ENCODE measurements at places on chromosomes 2 and 18. TPM values are rescaled to one million over a fixed set of nuclear protein-coding genes. Genes with fewer than 3 reads are reported as not detected.

The PKDCC gene
- total RNA-seq = 21.8 TPM

The AQP12B gene
- total RNA-seq = not detected

The UGT1A3 gene
- 0.19 TPM for total RNA-seq

The ACVR1C gene
- 0.08 TPM for total RNA-seq

The SPIRE1 gene
- 13.0 TPM for total RNA-seq

The TAF1B gene
- total RNA-seq = 48.9 TPM

The PFN4 gene
- 1.0 TPM for total RNA-seq

The DNAH6 gene
- 0.44 TPM for total RNA-seq

The CBLN2 gene
- total RNA-seq = not detected

The SLC19A3 gene
- 2.9 TPM for total RNA-seq

The KLHL14 gene
- not detected for total RNA-seq

The SOS1 gene
- 12.8 TPM for total RNA-seq

The CAVIN2 gene
- 38.8 TPM for total RNA-seq

The SIX3 gene
- 1.6 TPM for total RNA-seq

The LRRFIP1 gene
- total RNA-seq = 83.0 TPM

The SLC35F5 gene
- total RNA-seq = 47.1 TPM

The BOLL gene
- not detected for total RNA-seq

The AQP4 gene
- not detected for total RNA-seq

The PLEKHH2 gene
- total RNA-seq = 0.89 TPM

The CIB4 gene
- total RNA-seq = 0.44 TPM

The CHRNG gene
- total RNA-seq = not detected

The RESP18 gene
- total RNA-seq = not detected

The UGT1A5 gene
- not detected for total RNA-seq

The SEC11C gene
- 57.1 TPM for total RNA-seq

The FIGN gene
- 1.3 TPM for total RNA-seq

The CD226 gene
- 0.15 TPM for total RNA-seq

The PLCD4 gene
- 0.90 TPM for total RNA-seq

The HOXD3 gene
- total RNA-seq = 0.32 TPM

The TEX44 gene
- not detected for total RNA-seq

The CYBRD1 gene
- total RNA-seq = 35.8 TPM
